ENCODE measurements at places on chromosomes 3 and 15.

DNA sequence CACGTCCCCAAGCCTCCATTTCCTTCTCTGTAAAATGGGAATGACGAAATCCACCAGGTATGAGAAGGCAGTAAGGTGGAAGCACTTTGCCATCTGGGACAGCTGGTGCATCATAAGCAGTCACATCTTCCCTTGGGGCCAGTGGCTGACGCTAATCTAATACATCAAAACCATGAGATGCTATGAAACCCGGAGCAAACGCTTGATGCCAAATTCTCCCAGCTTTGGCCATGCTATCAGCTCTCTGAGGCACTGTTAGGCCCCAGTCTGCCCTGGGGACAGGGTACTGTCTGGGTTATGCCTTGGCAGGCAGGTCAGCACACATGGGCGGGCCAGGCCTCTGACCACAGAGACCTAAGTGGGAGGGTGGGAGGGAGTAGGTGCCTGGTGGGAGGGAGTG, 66.1 kb downstream of the ADAMTS17 start:
- DNase-seq: no peak

GRCh38 chr15:45291822-45292582, 40.0 kb downstream of the SLC28A2 start:
- DNase-seq: no peak

DNA sequence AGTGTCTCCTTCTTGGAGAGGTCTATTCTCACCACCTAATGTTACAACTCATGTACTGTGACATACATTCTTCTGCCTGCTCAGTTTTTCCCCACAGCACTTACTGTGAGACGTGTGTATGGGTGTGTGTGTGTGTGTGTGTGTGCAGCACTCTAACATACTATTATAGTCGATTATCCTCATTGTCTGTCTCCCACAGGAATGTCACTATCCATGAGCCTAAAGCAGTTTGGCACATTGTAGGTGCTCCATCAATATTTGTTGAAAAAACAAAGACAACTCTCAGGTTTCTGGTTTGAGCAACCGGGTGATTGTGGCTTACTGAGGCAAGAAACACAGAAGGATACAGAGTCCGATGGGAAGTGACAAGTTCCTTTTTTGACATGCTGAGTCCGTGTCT, 8.6 kb upstream of the ZNF148 start:
- DNase-seq: no peak

DNA sequence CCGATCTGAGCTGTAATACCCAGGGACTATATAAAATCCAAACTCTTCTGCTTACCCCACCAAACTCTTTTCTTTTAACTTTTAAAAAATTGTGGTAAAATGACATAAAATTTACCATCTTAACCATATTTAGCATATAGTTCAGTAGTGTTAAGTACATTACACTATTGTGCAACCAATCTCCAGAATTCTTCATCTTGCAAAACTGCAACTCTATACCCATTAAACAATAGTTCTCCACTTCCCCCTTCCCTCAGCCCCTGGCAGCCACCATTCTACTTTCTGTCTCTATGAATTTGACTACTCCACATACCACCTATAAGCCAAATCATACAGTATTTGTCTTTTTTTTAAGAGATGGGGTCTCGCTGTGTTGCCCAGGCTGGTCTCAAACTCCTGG, 38.7 kb downstream of the SENP8 start:
- DNase-seq: no peak

- DNase-seq: no peak
Observed at GRCh38 chr3:18378218-18378617, 46.9 kb downstream of the SATB1 start.
